Hypothalamus (tissue), 51 donors: ENCODE measurements at places on chromosomes 12 and 14.

DNA sequence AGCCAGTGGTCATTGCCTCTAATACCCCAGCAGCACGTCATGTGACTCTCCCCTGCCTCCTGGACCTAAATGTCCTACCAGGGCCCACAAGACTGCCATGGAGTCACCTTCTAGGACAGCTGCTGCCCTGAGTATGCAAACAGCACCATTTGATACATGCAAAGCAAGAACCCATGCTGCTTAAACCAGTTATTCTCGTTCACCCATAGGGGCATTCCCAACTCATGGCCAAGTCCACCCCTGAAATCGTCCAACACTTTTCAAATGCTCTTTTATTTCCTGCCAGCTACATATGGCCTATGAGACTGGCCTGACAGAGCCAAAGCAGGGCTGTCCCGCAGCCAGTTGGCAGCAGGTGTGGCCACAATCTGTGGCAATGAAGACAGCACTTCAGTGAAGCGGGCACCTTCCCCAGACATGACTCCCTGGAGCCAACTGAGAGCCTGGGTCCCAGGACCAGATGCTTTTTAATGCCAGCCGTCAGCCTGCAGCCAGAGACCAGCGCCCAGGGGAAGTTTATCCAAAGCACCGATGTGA lies 99.9 kb downstream of the BCAT1 start:
- DNase-seq: no peak

DNA sequence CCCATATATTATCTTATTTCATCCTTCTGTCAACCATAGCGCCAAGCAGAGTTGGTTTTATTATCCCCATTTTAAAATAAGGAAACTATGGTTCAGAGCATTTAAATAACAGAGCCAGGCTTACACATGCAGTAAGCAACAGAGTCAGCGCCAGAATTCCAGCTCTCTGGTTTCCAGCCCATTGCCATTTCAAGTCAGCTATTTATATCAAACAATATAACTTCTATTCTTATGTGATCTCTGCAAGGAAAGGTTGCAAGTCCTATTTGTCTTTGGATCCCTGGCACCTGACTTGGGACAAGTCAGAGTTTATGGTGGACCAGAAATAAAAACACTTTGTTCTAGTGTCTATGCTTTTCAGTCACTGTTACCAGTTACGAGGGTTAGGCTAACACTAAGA lies 174.1 kb upstream of the EEA1 start:
- no peak for DNase-seq

DNA sequence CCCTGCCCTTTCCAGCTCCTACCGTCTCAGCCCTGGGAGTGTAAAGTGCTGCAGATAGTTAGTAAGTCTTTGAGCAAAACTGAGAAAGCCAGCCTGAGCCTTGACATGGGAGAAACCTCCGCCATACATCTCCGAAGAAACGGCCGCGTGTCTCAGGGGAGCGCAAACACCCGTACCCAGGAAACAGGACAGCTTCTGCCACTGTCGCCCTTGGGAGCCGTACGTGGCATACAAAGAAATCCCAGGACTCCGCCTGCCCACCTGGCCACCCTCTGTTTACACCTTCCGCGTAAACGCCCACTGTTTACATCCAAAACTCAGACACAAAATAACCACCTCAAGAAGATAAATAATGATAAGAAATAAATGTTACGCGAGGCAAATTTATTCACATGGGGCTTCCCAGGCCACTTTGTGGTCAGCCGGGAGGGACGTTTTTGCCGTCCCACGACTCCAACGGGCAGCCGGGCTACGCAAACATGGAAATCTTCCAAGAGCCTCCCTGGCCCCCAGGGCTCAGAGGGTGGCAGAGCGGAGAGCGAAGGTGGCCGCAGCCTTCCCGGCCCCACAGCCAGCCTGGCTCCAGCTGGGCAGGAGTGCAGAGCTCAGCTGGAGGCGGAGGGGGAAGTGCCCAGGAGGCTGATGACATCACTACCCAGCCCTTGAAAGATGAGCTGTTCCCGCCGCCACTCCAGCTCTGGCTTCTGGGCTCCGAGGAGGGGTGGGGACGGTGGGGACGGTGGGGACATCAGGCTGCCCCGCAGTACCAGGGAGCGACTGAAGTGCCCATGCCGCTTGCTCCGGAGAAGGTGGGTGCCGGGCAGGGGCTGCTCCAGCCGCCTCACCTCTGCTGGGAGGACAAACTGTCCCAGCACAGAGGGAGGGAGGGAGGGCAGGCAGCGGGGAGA lies at the start of gene BDKRB2:
Gene BDKRB2 (plus strand): TSS at position 689 of the 908 bp plus-strand sequence. CDS start 32,269 bp downstream, outside the sequence.
- DNase-seq: no peak

DNA sequence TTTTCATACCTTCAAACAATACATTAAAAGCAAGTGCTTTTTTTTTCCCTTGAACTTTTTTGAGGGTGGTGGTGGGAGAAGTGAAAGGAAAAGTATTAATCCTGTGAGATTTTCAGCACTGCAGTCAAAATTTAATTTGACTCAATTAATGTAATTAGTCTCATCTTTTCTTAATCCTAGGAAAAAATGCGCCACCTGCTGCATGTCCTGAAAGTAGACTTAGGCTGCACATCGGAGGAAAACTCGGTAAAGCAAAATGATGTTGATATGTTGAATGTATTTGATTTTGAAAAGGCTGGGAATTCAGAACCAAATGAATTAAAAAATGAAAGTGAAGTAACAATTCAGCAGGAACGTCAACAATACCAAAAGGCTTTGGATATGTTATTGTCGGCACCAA lies 52.2 kb downstream of the SPATA7 start:
- no peak for DNase-seq

- no peak for DNase-seq
Observed at GRCh38 chr14:74893614-74894091, 11.9 kb downstream of the DLST start.

GRCh38 chr12:75207338-75208083 lies 2.1 kb downstream of the KCNC2 start:
- DNase-seq: no peak

GRCh38 chr14:84253326-84253725 lies 1276.6 kb upstream of the FLRT2 start:
- DNase-seq: no peak

- no peak for DNase-seq
Observed at GRCh38 chr12:63149909-63150712, 890 bp downstream of the AVPR1A start.

GRCh38 chr14:51323492-51323891 lies 83.4 kb downstream of the TMX1 start:
- DNase-seq: no peak

- no peak for DNase-seq
Observed at GRCh38 chr12:120940799-120941198, 36.6 kb upstream of the SPPL3 start.

DNA sequence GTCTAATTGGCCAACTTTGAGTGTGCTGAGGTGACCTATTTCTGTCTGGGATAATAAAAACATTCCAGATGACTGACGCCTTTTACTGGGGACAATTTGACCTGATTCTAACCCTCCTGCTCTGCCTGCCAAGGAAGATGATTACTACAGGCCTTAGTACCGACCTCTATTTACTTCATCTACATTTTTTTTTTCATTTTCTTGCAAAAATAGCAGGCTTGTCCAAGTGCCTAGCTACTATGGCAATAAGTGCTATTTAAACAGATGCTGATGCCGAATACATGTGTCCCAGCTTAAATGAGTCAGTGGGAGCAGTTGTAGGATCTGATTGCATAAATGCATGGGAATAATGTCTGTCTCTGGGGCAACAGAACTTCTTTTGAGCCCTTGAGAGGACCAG lies 254.3 kb downstream of the RGS6 start:
- no peak for DNase-seq

DNA sequence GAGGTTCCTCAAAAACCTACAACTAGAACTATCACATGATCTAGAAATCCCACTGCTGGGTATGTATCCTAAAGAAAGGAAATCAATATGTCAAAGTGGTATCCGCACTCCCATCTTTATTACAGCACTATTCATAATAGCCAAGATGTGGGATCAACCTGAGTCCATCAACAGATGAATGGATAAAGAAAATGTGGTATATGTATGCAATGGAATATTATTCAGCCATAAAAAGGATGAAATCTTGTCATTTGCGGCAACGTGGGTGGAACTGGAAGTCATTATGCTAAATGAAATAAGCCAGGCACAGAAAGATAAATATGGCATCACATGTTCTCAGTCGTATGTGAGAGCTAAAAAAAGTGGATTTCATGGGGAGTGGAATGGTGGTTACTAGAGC lies 77.5 kb upstream of the DIO3 start:
- no peak for DNase-seq

GRCh38 chr12:131528667-131529066 lies 182.2 kb upstream of the SFSWAP start:
- DNase-seq: no peak

- DNase-seq: no peak
Observed at GRCh38 chr12:49776413-49776812, 35.1 kb downstream of the TMBIM6 start.

DNA sequence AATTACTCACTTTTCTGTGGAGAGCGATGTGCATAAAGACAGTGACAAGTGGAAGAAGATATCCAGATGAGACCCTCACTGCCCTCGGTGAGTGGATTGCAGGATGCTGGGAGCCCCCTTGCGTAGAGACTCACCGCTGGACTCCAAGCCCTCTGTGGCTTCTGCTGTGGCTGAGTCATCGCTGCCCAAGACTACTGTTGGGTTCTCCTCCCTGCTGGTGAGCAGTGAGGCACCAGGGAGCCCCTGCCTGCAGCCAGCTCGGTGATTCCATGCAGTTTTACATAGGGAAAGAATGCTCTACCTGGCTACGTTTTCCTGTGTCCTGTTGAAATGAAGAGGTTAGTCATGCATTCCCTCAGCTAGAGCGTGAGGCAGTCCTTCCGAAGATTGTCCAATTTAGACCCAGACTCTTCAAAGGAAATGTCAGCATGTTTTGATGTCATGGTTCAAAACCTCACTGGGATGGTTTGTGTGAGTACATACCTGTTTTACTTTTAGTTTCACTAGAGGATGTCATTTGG lies 28.2 kb downstream of the TRAF3 start:
- DNase-seq: no peak

DNA sequence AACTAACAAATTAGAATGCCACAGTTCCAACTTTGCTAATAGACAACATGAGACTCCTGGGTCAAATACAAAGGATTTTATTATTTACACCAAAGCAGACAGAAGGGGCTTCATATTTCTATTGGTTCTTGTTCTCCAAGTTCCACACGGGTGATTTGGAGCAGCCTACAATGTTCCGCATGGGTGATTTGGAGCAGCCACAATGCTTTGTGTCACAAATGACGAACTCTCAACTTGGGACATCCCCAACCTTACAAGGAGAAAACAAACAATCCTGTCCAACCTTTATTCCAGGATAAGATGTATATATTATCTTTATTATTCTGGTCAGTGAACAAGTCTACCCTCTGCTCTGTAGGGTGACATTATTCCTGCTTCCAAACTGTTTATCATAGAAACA lies 694.3 kb upstream of the MGAT4C start:
- no peak for DNase-seq

GRCh38 chr12:53660041-53660440 lies 15.8 kb downstream of the ATP5MC2 start:
- DNase-seq: no peak

DNA sequence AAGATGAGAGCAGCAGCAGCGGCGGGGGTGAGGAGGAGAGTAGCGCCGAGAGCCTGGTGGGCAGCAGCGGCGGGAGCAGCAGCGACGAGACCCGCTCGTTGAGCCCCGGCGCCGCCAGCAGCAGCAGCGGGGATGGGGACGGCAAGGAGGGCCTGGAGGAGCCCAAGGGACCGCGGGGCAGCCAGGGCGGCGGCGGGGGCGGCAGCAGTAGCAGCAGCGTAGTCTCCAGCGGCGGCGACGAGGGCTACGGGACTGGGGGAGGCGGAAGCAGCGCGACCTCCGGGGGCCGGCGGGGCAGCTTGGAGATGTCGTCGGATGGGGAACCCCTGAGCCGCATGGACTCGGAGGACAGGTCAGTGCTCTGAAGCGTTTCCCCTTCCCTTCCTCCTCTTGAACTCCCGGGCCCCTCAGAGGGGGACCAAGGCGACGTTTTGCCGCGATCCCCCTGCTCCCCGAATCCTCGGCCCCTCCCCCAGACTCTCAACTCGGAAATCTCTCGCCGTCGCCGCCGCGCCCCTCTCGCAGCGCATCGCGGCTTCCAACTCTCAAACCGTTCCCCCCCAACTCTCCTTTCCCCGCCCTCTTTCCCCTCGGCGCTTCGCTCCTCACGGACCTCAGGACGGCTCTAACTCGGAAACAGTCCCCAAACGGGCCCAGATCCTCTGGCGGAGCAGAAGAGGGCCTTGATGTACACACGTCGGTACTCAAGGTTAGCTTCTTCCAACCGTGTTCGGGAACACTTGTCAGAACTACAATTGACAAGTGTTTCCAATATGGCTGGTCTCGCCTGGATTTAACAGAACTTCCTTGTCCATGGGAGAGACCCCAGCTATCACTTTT lies 947 bp downstream of the AEBP2 start:
- DNase-seq: peak; percentile 50

DNA sequence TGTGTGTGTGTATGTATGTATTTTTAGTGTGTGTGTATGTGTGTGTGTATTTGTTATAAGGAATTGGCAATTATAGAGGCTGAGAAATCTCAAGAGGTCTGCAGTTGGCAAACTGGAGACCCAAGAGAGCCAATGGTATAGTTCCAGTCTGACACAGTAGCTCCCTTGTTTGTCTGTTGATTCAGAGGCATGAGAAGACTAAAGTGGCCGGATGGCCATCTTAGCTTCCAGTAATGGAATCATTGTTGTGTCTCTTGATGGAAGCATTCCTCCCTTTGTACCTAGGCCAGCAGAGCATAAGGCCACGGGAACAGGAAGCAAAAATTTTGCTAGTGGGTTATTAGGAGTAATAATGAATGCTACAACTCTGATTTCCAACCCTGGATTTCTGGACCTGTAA lies 460.6 kb downstream of the TMTC2 start:
- no peak for DNase-seq

DNA sequence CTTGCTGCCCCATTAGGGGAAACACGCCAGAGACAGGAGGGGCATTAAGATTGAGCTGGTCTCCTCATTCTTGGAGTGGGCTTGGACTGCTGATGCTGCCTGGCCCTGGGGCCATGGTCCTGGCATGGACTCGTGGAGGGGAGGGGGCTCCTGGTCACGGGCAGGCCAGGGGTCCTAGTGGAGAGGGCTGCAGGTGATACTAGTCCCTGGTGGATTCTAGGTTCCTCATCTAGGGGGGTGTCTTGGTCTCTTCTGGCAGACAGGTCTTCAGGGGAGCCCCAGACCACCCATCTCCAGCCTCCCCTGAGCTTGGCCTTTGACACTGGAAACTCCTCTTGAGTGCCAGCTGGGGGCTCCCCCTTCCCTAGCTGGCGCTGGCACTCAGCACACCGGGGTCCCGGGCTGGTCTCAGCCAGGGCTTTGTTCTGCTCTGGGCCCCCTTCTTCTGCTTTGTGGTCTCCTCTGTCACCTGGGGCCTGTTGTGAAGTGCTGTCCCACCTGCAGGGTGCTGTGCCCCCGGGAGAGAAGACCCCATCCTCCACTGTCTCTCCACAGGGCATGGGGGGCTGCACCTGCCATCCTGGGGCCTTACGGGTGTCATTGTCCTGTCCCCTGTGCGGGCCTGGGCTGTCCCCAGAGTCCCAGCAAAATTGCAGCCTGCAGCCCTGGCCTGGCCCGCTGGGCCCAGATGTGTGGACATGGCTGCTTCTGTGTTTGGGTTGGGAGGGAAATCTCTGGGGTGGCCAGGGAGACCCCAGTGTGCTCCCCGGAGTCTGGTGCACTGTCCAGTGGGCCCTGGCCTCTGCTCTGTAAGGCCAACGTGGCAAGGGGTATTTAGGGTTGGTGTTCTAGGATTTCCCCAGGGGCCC lies 2.3 kb downstream of the KIF26A start:
- DNase-seq: no peak
